ENCODE measurements at places on chromosomes 5 and 9. TPM values are rescaled to one million over a fixed set of nuclear protein-coding genes. Genes with fewer than 3 reads are reported as not detected.

- no peaks in the 10 kb centered on the region for H3K27me3 ChIP-seq
- H3K27ac ChIP-seq, result no peak overlapping the region
- H3K36me3 ChIP-seq, result no peaks in the 10 kb centered on the region
Measured at GRCh38 chr5:172792701-172793570, 21.9 kb upstream of the DUSP1 start.

Gene CCDC192
- total RNA-seq, result not detected

GRCh38 chr5:122909470-122910100 is 64.2 kb downstream of the SNX24 start:
- no peak for DNase-seq
- no peaks in the 10 kb centered on the region for H3K36me3 ChIP-seq

DNA sequence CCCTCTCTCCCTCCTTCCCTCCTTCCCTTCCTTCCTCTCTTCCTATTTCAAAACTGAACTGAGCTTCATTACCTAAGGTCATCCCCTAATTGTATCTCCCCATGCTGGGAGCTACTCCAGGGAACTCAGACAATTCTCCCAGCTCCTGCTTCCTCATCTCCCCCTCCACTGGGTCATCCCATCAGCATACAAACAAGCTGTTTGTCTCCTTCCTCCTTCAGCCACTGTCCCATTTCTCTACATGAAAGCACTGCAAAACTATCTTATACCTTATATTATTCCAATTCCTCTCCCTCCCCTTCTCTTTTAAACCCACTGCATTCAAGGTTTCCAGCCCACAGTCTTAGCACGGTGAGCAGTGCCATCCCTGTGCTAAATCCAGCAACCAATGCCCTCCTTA is 262.4 kb downstream of the AGTPBP1 start:
- peaks cover 9% of the 10 kb centered on the region for H3K27me3 ChIP-seq
- no peak for DNase-seq
- no peak overlapping the region for H3K4me3 ChIP-seq
- no peaks in the 10 kb centered on the region for H3K4me1 ChIP-seq
- no peak overlapping the region for H3K27ac ChIP-seq
- H3K36me3 ChIP-seq, result no peaks in the 10 kb centered on the region

- DNase-seq, result no peak
- H3K4me1 ChIP-seq, result no peaks in the 10 kb centered on the region
- no peaks in the 10 kb centered on the region for H3K36me3 ChIP-seq
- H3K27ac ChIP-seq, result no peak overlapping the region
Measured at GRCh38 chr5:159398936-159399335, 68.6 kb upstream of the IL12B start.

GRCh38 chr9:98191181-98191608 is 1.2 kb downstream of the CORO2A start:
- no peaks in the 10 kb centered on the region for H3K4me1 ChIP-seq
- no peaks in the 10 kb centered on the region for H3K36me3 ChIP-seq
- H3K27ac ChIP-seq, result no peak overlapping the region
- H3K4me3 ChIP-seq, result no peak overlapping the region
- no peaks in the 10 kb centered on the region for H3K27me3 ChIP-seq
- DNase-seq, result no peak

GRCh38 chr9:127522727-127523126 is 71.4 kb downstream of the LRSAM1 start:
- H3K27me3 ChIP-seq, result no peaks in the 10 kb centered on the region
- DNase-seq, result peak; percentile 59
- peaks cover 54% of the 10 kb centered on the region for H3K36me3 ChIP-seq
- H3K4me1 ChIP-seq, result peaks cover 55% of the 10 kb centered on the region
- H3K27ac ChIP-seq, result peak overlapping the region; percentile 91

GRCh38 chr5:15433709-15434108 is 66.3 kb upstream of the FBXL7 start:
- H3K4me3 ChIP-seq, result no peak overlapping the region
- H3K27ac ChIP-seq, result no peak overlapping the region
- H3K27me3 ChIP-seq, result 0 out of 2 replicates have a peak, but pooled peaks cover 3% of the 10 kb centered on the region
- no peaks in the 10 kb centered on the region for H3K4me1 ChIP-seq
- no peaks in the 10 kb centered on the region for H3K36me3 ChIP-seq

DNA sequence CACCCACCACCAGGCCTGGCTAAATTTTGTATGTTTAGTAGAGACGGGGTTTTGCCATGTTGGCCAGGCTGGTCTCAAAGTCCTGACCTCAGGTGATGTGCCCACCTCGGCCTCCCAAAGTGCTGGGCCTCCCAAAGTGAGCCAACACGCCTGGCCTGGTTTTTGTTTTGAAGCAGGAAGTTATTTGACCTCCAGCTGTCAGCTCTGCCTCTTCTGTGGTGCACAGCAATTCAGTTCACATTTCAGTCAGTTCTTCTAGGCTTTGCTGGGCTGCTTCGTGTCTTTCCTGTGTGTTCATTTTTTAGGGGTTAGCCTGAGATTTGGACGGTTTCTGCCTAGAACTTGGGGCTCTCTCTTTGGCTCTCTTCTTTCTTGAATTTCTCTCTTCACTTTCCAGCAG is 8.9 kb downstream of the LCN1 start:
- peaks cover 20% of the 10 kb centered on the region for H3K27me3 ChIP-seq
- no peaks in the 10 kb centered on the region for H3K36me3 ChIP-seq
- no peaks in the 10 kb centered on the region for H3K4me1 ChIP-seq
- no peak overlapping the region for H3K27ac ChIP-seq
- H3K4me3 ChIP-seq, result no peak overlapping the region

- H3K36me3 ChIP-seq, result peaks cover 17% of the 10 kb centered on the region
- DNase-seq, result peak; percentile 38
- H3K27ac ChIP-seq, result peak overlapping the region; percentile 67
- no peaks in the 10 kb centered on the region for H3K27me3 ChIP-seq
- no peak overlapping the region for H3K4me3 ChIP-seq
Measured at GRCh38 chr5:177479774-177480173, 6.3 kb upstream of the DBN1 start.

DNA sequence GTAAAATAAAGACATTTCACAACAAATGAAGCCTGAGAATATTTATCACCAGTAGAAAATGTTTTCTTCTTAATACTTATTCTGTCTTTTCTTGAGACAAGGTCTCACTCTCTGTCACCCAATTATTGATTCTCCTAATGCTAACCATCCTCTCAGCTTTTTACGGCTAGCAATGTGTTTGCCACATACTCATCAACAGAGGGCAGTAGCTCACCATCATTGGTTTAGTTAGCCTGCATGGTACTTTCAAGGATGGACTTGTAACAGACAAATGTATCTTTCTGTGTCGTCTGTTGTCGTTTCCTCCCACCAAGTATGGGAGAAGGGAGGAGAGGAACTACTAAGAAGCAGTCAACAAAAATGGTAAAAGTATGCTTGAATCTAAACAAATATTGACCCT is 5.9 kb upstream of the ACO1 start:
- 0 out of 2 replicates have a peak, but pooled peaks cover 5% of the 10 kb centered on the region for H3K4me1 ChIP-seq
- no peak overlapping the region for H3K27ac ChIP-seq
- H3K4me3 ChIP-seq, result peak overlapping the region; percentile 53
- no peaks in the 10 kb centered on the region for H3K36me3 ChIP-seq

Gene ABL1
- 66.1 TPM for total RNA-seq

DNA sequence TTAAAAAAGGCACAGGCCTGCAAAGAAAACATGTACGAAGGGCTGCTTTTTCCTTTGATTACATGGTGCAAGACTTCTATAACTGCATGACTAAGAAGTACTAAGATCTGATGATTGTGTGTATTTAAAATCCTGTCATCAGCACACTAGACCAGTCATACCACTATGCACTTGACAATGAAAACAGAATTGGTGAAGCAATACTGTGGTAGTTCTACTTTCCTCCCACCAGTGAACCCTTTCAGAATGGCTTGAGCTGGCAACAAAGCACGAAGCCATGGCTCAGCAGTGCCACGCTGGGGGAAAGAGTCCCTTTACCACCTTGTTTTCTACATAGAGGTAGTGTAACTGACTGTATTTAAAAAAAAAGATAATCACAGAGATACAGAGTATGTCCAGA is 49.0 kb upstream of the POU5F2 start:
- no peak overlapping the region for H3K4me3 ChIP-seq
- peak; percentile 72 for DNase-seq
- no peaks in the 10 kb centered on the region for H3K36me3 ChIP-seq
- no peaks in the 10 kb centered on the region for H3K27me3 ChIP-seq
- H3K27ac ChIP-seq, result no peak overlapping the region

Gene ALDH1B1
- 26.9 TPM for total RNA-seq

DNA sequence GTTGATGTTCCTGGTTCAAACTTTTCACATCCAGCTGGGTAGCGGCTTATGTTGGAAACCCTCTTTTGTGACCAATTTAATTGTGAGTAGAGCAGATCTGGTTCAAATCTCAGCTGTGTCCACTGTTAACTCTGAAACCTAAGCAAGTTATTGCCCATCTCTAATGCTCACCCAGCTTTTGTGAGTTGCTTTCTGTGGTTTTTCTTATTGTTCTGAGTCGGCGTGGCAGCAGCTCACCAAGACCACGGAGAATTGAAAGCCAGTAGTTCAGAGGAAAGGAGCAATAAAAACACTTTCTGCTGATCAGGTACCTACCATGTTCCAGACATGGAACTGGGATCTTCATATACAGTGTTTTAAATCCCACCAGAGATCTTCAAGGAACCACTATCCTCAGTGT is 114.4 kb downstream of the DOCK2 start:
- no peaks in the 10 kb centered on the region for H3K36me3 ChIP-seq
- H3K27ac ChIP-seq, result no peak overlapping the region

DNA sequence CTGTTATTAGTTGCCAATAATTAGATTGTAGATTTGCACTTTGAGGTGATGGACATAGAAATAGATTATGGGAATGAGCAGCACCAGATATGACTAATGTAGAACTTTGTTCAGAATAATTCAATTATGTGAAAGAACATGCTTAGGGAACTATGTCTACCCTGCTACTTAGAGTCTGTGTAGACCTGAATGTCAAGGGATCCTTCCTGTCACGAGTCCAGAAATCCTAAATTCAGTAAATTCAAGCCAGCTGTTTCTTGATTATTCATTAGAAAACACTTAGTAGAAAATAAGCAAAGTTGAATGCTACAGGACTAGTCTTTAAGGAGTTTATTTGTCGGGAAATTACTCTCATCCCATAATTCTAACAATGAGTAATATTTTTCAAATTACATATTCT is 887.3 kb upstream of the SEMA6A start:
- no peaks in the 10 kb centered on the region for H3K36me3 ChIP-seq
- H3K27me3 ChIP-seq, result no peaks in the 10 kb centered on the region
- no peak overlapping the region for H3K27ac ChIP-seq
- no peaks in the 10 kb centered on the region for H3K4me1 ChIP-seq
- no peak for DNase-seq

Gene LRRC70
- 0.51 TPM for total RNA-seq

DNA sequence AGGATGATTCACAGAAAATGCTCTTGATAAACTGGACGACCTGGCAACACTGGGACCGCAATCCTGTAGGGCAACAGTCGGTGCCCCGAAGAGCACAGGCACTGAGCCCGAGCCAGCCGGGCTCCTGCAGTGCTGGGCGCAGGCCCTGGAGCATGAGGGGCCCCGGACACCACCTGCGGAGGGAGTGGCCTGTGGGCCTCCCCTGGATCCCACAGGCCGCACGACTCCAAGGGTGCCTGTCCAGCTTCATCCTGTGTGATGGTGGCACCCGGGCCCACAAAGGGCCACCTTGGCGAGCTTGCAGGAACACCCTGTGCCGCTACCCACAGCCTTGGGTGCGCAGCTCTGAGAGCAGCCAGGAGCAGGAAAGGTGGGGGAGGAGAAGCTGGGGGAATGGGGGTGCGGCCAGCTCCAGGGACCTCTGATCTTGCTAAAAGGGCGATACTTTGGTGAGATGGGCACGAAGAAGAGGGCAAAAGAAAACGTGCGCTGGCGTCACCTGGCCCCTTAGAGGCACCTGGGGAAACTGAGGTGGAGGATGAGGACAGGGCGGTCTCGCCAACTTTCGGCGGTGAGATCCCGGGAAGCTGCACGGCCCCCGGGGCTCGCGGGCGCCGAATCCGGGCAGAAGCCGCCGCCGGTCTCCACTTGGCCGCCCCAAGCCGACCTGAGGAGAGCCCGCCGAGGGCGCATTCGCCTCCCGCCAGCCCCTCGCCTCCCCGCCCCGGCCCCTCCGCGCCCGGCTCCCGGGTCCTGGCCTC is 722 bp downstream of the TBC1D9B start:
- H3K27me3 ChIP-seq, result no peaks in the 10 kb centered on the region
- peak; percentile 60 for DNase-seq
- peak overlapping the region; percentile 98 for H3K4me3 ChIP-seq
- peak overlapping the region; percentile 65 for H3K27ac ChIP-seq

DNA sequence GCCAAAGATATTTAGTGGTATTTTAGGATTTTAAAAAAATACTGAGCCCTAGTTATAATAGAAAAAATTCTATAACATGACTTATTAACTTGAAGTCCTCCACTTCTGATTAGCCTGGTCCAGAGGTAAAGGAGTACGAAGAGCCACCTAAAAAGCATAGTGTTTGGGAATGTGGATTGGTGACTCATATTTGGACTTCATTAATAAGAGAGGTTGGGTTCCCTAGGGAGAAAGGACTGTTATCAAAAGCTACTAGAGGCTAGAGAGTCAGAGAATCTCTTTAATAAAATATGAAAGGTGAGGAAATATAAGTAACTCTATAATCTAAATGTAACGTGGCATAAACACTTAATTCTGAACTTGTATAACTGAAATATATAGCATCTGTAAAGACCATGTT is 180.7 kb upstream of the TARS1 start:
- DNase-seq, result peak; percentile 70
- no peaks in the 10 kb centered on the region for H3K27me3 ChIP-seq
- peaks cover 44% of the 10 kb centered on the region for H3K4me1 ChIP-seq

- no peaks in the 10 kb centered on the region for H3K27me3 ChIP-seq
- H3K4me3 ChIP-seq, result peak overlapping the region; percentile 87
- peak overlapping the region; percentile 96 for H3K27ac ChIP-seq
Measured at GRCh38 chr9:110255463-110256379, 586 bp downstream of the TXN start.

Gene PCDHGA12
- 10.9 TPM for total RNA-seq

Gene ATOX1
- 52.2 TPM for total RNA-seq

- no peak for DNase-seq
- H3K4me1 ChIP-seq, result peaks cover 26% of the 10 kb centered on the region
- H3K36me3 ChIP-seq, result peaks cover 42% of the 10 kb centered on the region
Measured at GRCh38 chr9:35555881-35556280, 49.2 kb upstream of the TESK1 start.

DNA sequence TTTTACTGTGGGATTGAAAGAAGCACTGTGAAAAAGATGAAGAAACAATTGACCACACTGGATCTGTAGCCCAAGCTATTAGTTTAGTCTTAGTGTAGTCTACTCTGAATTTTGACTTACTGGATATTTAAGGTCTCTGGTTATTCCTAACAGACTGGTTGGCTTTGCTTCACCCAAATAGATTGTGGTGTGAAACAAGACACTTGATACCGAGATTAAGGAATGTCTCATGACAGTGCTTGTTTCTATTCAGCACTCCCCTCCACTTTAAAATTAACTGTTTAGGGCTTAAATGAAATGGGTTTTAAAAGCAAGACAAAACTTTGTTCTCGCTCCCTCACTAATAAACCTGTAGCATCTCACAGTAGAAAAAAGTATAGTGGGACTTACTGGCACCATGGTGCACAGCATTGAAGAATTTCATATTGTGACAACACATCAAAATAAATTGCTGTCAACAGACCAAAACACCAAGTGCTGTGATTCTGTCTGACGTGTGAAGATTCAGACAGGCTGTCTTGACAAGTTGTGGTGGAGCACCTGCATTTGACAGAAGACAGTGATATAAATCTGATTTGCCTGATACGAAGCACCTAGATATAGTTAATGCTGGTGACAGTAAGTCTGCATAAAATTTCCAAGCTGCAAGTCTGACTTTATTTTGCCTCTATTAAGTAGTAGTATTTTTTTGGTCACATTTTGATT is 73.1 kb downstream of the PBX3 start:
- peaks cover 27% of the 10 kb centered on the region for H3K4me1 ChIP-seq
- no peak overlapping the region for H3K4me3 ChIP-seq
- no peak for DNase-seq
- H3K27ac ChIP-seq, result no peak overlapping the region

Gene C5orf52
- total RNA-seq, result not detected

- H3K4me3 ChIP-seq, result peak overlapping the region; percentile 4
- H3K27me3 ChIP-seq, result no peaks in the 10 kb centered on the region
- no peaks in the 10 kb centered on the region for H3K36me3 ChIP-seq
- H3K4me1 ChIP-seq, result peaks cover 23% of the 10 kb centered on the region
Measured at GRCh38 chr9:129726322-129727160, 26.3 kb downstream of the PTGES start.

All from GM23248 (cell line).